Stimulated activated CD4-positive, alpha-beta T cell treated with anti-CD3 and anti-CD28 coated beads, Interleukin-1b, Interleukin-23, amount 100 ng/mL, for 24 hours (primary cell): ENCODE measurements at places on chromosomes 2 and 18.

GRCh38 chr18:79507546-79508480, 112.1 kb downstream of the NFATC1 start:
- no peak for DNase-seq

DNA sequence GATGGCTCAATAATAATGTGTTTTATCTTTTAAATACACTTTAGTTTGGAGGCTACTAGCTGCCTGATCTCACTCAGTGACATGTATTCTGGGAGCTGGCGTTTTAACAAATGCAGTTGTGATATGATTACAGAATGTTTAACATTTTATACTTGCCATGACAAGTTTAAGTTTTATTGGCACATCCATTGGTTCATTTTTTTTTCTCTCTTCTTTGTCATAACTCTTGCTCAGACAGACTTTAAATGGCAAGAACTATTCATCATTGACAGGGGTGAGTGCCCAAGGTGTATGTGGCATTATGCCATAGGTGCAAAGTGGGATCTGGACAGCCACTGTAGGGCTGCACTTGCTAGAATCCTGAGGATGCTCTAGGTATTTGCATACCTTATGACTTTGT, 72.1 kb upstream of the MYL1 start:
- DNase-seq, result no peak

- no peak for DNase-seq
These were observed 36.4 kb downstream of the WDSUB1 start for GRCh38 chr2:159249990-159250715.

DNA sequence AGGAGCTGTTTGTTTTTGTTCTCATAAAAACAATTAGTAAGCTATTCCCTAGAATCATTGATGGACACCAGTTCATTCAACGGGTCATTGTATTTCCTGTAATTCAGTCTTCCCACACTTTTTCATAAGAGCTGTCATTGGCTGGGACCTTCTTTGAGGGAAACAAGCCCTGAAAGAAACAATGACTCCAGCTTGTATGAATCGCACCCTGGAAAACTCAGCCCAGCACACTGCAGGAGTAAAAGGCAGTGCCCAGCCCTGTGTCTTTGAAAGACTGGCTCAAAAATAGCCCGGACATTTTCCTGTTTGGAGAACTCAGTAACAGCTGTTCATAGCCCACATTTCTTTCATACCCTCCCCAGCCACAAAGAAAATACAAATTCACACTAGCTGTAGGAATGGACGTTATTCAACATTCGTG, 81.5 kb downstream of the NCKAP5 start:
- no peak for DNase-seq

DNA sequence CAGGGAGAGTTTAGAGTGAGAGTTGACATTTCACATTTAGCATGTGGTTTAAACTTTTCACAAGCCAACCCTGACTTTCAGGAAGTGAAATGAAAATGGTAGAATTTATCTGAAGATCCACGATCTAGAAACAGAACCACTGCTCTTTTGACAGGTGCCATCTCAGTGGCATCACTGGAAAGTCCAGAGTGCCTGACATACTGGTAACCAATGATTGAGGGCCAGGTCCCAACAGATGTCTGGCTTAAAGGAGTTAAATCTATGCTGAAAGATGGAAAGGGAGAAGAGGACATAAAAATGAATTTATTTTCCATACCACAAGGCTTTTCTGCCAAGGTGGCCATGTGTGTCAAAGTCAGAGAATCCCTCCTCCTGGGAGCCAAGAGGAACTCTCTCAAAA, 2.7 kb downstream of the IL36G start:
- no peak for DNase-seq

- no peak for DNase-seq
These were observed 13.2 kb downstream of the SLC66A3 start for GRCh38 chr2:11168488-11168887.

DNA sequence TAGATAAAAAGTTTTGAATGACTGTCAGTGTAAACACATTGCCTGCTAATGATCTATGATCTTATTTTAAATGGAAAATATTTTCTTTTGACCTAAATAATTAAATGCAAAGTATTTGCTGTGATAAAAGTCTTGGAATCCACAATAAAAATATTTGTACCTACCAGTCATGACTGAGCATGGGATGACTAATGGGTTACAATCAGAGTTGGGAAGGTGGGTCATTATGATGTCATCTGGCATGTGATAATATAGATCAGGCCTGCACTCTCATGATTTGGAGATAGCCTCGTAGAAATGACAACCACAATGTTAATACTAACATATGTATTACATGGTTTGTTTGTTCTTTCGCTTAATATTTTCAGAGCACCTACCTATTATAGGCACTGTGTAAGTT, 848.8 kb upstream of the KLHL29 start:
- DNase-seq, result no peak

DNA sequence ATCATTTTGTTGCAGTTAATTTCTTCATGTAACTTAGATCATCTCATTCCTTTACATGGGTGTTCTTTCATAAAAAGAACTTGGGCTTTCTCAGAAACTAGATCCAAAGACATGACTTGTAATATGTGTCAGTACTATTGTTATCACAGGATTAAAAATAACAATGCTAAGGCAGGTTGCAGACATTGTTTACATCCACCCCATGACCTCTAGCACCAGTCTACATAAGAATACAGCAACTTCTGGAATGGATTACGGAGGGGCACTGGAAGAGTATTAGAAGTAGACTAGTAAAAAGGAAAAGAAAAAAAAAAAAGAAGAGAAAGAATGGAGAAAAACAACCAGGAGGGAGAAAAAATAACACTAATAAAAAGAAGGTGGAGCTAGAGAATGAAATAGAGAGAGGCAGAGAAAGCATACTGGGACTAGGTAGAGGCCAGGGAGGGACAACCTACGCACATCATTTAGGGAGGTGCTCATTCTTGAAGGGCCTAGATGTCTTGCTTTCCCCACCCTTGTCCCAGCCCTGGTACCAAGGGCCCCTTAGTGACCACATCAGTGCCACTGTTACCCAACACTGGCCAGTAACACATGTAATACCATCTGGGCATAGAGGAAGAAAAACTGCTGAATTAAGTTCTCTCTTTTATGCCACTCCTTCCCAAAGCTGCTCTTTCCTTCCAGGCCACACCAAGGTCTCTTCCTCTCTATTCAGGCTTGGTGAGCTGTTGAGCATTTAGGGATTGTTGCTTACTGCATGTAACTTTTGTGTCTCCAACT, 70.6 kb upstream of the KLF7 start:
- no peak for DNase-seq

- no peak for DNase-seq
These were observed 161.9 kb upstream of the SIX2 start for GRCh38 chr2:45171136-45171501.

DNA sequence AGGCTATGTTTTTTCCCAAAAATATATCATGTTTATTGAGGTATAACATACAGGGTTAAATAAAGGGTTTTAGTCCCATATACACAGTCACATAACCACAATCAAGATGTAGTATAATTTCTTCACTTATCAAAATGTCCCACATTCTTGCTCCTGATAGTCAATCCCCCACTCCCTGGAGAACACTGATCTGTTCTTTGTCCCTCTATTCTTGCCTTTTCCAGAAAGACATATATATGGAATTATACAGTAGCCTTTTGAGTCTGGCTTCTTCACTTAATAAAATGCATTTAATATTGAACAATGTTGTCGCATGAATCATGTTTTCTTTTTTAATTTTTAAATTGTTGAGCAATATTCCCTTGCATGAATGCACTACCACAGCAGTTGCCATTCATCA, 1059.7 kb downstream of the TSN start:
- no peak for DNase-seq

DNA sequence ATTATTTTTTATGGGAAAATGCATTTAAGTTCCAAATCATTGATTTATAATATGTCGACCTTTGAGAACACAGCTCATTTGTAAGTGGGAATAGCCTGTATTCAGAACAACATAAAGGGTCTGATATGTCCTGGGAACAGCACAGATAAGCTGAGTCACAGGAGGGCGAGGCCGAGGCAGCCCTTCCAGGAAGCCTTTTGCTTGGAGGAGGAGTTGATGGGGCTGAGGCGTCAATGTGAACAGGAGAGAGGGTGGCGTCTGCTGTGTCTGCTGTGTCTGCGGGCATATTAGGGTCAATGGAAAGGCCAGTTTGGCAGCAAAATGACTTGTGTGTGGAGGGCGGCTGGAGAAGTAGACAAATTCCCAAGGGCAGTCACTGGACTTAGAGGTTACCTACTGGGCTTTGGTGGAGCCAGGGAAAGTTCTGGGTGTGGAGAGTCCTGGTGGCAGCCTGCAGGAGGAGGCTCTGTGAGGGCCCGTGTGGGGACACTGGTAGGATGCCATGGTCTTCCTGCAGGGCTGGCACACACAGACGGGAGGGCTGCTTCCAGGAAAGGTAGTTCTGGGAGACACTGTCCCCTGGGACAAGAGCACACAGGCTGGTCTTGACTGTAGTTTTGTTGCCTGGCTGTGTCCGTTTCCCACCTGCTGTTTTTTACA, 128.1 kb downstream of the GLI2 start:
- DNase-seq, result no peak

DNA sequence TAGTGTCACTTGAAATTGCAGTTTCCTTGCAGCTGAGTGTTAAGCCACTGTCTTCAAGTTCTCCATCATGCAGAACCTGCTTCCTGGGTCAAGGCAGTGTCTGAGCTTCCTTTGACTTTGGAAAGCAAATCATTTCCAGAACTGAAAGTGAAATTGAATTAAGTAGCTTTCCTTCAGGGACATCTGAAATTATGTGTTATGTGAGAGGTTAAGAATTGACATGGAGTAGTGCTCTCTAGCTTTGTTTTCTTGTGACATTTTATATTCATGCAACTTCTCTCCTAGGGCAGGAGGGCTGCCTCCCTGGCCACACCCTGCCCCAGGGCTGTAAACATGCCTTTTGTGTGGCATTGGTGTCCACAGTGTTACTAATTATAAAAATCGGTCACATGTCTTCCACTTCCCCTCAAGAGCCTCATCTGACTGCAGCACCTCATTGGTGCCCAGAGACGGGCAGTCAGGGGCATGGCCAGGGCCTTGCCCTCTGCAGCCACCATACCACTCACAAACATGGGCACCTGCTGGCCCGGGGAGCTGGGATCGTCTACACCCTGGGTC, 14.4 kb downstream of the RAB12 start:
- DNase-seq, result no peak

DNA sequence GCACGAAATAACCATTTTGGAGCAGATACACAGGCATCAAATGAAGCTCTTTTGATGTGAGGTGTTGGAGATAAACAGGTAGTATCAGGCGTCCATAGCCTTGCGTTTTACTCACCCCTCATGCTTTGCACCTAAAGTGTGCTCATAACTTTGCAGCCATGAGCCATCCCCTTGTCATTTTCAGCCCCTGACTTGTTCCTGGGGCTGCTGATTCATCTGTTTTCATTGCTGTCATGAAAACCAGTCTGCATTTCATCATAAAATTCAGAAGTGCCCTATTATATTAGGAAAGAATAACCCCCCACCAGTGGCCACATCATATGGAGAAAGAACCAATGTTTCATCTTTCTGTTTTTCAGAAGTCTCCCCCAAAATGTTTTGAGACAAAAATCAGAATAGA, 329.7 kb upstream of the NRP2 start:
- DNase-seq, result no peak

GRCh38 chr2:174605687-174606086, 8.1 kb upstream of the WIPF1 start:
- no peak for DNase-seq
